ENCODE measurements at places on chromosomes 2 and 18.

DNA sequence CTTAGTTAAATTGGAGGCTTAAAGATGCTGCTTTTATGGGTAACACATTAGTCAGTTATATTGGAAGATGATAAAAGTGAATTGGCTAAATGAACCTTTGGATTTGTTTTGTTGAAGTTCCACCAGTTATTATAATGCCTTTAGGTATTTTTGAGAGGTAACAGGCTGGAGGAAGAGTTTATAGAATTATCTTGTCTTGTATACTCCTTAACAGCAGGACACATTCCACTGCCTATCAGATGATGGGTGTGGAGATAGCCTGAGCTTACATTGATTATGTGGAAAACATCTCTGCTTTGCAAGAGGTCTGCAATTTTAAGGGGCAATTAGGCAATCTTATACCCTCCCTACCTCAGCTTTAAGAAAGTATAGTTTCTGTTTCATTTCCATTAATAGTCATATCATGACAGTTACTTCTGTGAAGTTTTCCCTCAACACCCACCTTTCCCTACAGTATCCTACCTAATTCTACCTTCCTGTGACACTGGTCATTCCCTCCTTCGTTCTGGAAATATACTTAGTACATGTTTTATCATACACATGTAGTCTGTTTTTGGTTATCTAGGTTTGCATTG is 403.7 kb upstream of the SPRED2 start:
- DNase-seq = no peak

DNA sequence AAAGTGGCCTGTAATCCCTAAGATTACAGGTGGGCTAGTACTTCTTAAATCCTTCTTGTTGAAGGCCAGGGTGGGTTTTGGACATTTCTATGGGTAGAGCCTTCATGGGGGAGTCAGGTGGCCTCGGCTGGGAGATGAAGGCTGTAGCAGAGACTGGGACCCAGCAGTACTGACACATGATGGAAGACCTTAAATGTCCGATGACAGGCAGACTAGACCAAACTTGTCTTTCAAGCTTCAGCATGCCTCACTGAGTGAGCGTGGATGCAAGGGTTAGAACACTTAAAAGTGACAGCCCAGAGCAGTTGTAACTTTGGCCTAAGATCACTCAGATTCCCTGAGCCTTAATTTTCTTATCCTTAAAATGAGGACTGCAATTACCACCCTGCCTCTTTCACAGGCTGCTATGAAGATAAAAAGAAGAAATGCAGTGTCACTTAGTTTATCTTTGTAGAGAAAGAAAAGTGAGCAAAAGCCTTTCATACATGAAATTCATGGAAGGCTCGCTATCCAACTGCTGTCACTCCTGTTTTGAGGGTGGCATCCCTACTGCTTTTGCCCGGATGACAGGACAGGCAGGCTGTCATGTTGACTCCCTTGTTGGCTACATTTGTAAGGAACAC is 19.5 kb downstream of the PLEK start:
- no peak for DNase-seq

DNA sequence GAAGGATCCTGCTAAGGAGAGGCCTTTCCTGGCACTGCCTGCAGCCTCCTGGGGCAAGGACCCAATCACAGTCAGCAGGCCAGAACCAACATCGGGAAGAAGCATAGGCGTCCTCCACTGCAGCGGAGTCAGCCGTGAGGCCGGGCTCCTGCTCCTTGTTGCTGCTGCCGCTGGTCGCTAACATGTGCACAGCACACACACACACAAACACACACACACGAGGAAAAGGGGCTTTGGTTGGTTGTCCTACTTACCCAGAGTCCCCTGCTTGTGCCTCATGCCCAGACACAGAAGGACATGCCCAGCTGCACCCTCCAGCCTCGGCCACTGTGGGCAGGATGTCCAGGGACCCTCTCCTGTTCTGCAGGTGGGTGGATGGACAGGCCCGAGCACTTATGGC is 209.4 kb downstream of the GLI2 start:
- no peak for DNase-seq

DNA sequence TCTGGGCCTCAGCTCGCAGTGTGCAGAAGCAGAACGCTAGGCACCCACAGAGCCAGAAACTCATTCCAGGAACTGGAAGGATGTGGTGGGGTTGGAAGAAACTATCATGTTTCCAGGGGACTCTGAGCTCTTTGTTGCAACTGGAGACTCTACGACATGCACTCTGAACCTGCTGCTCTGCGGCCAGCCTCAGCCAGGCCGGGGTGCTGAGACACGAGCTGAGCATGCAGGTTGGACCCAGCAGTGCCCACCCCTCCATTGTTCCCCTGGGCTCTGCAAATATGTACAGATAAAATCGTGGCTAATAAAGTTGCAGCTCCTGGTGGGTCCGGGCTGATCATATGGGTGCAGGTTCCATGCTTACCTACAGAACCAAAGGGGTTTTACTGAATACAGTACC is 37.6 kb upstream of the ARL4C start:
- no peak for DNase-seq

DNA sequence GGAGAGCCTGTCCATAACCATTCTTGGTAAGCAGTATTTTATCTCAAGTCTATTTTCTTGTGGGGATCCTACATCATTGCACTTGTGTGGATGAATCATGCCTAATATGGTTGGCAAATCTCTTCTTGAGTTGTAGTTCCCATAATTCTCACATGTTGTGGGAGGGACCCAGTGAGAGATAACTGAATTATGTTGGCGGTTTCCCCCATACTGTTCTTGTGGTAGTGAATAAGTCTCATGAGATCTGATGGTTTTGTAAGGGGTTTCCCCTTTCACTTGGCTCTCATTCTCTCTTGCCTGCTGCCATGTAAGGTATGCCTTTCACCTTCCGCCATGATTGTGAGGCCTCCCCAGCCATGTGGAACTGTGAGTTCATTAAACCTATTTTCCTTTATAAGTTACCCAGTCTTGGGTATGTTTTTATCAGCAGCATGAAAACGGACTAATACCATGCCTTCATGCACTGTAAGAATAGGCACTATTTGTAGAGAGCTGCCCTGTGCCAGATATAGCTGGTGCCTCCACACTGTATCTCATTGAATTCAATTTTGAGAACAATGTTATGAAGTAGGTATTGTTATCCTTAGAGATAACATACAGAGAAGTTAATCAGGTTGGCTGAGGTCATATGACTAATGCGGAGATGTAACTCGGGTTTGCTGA is 148.3 kb downstream of the PLCL1 start:
- no peak for DNase-seq

- no peak for DNase-seq
Measured at GRCh38 chr18:34867520-34867919, 157.4 kb downstream of the DTNA start.

- DNase-seq = peak; percentile 90
Measured at GRCh38 chr2:238169708-238170251, 11.0 kb downstream of the ERFE start.

DNA sequence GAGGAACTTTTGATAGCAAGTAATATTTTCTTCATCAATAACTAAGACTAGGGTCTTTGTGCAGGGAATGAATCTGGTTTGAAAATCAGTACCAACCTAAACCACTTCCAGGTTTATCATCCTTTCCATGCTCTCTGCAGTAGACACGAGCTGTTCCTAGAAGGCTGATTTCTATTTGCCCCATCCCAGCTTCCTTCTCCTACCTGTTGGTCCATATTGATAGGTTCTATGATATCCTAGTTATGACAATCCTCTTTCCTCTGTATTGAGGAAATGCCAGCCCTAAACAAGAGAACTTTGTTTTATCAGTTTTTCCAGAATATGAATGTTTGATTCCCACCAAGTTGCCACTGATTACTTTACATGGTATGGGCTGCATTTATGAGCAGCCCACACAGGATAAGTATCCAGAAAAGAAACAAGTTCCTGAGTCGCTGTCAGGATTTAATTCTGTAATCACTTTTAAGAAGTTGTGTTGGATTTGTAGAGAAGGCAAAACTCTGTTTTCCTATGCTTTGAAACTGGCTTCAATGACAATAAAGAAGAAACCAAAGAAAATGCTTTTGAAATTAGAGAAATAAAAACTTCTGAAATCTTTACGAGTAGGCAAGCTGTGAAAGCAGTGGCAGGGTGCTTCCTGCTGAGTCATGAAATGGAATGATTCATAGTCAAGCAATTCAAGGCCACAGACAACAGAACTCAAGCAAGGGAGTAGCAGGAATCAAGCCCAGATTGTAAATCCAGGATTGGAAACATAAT is 37.3 kb upstream of the TANK start:
- peak; percentile 84 for DNase-seq

- peak; percentile 74 for DNase-seq
Measured at GRCh38 chr2:146874260-146874658, 970.6 kb upstream of the ACVR2A start.

GRCh38 chr2:44244135-44244871 is 31.0 kb upstream of the SLC3A1 start:
- DNase-seq = peak; percentile 51

GRCh38 chr2:215772003-215772402 is 241.3 kb downstream of the MREG start:
- DNase-seq = no peak

- DNase-seq = no peak
Measured at GRCh38 chr2:182266909-182267308, 159.9 kb downstream of the PDE1A start.

DNA sequence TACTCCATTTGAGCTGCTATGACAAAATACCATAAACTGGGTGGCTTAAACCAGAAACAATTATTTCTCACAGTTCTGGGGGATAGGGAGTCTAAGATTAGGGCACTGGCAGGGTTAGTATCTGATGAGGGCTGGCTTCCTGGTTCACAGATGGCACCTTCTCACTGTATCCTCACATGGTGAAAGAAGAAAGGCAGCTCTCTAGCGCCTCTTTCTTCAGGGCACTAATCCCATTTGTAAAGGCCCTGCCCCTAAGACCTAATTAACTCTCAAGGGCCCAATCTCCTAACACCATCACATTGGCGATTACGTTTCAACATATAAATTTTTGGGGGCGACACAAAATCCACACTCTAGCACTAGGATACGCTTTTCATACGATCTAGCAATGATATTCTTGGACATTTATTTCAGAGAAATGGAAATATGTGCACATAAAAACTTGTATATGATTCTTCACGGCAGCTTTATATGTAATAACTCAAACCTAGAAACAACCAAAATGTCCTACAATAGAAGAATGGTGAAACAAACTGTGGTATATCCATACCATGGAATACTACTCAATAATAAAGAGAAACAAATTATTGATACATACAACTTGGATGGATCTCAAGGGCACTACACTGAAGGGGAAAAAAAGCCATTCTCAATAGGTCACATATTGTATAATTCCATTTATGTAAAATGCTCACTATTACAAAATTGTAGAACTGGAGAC is 111.0 kb downstream of the BCL2L11 start:
- DNase-seq = no peak

DNA sequence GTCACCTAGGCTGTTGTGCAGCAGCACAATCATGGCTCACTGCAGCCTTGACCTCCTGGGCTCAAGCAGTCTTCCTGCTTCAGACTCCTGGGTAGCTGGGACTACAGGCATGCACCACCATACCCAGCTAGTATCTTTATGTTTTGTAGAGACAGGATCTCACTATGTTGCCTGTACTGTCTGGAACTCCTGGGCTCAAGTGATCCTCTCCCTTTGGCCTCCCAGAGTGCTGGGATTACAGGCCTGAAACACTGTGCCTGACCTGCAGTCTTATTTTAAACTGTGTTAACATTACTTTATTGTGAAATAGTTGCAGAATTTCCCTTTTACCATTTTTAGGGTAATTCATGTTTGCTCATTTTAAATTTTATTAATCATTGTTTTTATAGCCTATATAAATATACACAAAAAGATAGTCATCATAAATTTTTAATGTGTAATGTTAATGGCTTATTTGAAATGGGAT is 24.6 kb downstream of the EML4 start:
- DNase-seq = no peak

- no peak for DNase-seq
Measured at GRCh38 chr2:78768016-78768415, 257.5 kb upstream of the REG3G start.

DNA sequence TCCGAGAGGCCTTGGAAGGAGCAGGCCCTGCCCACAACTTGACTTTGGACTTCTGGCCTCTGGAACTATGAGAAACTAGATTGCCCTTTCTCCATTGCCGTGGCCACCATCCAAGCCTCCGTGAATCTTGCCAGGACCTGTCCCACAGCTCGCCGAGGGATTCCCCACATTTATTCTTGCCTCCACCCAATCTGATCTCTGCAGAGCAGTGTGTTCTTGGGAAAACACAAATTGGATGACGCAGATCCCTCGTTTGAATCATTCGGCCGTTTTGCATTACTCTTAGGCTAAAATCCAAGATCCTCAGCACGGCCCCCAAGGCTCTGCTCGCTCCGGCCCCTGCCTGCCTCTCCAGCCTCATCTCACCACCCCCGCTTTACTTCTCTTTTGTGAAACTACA is 364.2 kb downstream of the ZNF516 start:
- DNase-seq = no peak

- DNase-seq = no peak
Measured at GRCh38 chr18:11339188-11339775, 189.9 kb upstream of the PIEZO2 start.

GRCh38 chr2:33126552-33126951 is 179.8 kb downstream of the LTBP1 start:
- DNase-seq = no peak

GRCh38 chr18:79519751-79520477 is 124.2 kb downstream of the NFATC1 start:
- no peak for DNase-seq

DNA sequence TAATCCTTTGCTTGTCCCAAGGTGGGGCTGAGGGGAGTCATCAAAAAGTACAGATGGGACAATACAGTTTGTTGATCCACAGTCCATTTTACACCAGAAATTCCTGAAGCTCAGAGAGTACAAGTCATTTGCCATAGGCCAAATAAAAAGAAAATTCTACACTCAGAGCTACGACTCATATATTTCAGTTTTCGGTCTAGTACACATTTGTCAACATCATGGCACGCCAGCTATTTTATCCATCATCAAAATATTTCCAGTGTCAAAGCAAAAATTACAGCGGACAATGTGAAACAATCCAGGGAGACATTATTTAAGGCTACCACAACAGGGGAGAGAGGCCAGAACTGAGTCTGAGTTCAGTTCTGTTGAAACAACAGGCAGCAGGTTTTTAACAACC is 587.5 kb upstream of the DSEL start:
- DNase-seq = no peak

DNA sequence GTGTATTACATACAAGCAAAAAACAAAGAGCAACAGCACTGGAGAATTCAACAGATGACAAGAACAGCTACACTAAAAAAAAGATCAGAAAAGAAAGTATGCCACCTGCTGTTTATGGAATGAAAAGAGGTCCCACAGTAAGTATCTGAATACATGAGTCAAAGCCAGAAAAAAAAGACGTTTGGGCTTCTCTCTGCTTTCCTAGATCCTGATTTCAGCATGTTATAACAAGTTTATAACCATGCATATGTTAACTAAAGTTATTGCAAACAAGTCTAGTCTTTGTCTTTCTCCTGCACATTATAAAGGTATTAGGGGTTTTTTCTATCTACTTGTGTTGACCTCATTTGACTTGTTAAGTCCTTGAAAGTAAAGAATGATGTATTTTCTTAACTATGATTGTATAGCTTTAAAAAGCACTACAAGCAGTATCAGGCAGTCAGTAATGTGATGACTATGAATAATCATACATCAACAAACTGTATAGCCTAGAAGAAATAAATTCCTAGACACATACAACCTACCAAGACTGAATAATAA is 108.5 kb upstream of the COL5A2 start:
- peak; percentile 46 for DNase-seq

- DNase-seq = no peak
Measured at GRCh38 chr2:149224543-149224942, 105.8 kb upstream of the LYPD6 start.

GRCh38 chr2:81445176-81445575 is 1140.6 kb upstream of the LRRTM1 start:
- DNase-seq = no peak
